Activated CD4-positive, CD25-positive, alpha-beta regulatory T cell (primary cell): ENCODE measurements at places on chromosomes 5 and 9.

DNA sequence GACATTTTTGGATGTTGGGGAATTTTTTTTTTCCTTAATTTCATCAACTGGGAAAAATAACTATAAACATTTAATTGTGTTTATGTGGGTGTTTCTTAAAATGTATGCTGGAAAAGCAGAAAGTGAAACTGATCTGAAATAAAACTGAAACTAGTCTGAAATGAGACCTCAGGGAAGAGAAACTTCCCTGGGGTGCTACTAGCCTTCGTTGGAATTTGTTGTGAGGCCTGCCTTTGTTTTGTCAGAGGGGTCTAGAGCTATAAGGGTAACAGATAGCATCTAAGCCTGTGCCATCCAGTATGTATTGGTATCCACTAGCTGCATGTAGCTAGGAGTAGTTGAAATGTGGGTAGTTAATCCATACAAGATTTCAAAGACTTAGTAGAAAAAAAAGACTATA lies 10.4 kb downstream of the ZNF618 start:
- DNase-seq: no peak

- DNase-seq: no peak
Observed at GRCh38 chr5:173789031-173789920, 98.9 kb upstream of the CPEB4 start.

- DNase-seq: no peak
Observed at GRCh38 chr5:174616036-174616435, 108.3 kb upstream of the MSX2 start.

- DNase-seq: no peak
Observed at GRCh38 chr5:9456435-9457042, 89.3 kb downstream of the SEMA5A start.

DNA sequence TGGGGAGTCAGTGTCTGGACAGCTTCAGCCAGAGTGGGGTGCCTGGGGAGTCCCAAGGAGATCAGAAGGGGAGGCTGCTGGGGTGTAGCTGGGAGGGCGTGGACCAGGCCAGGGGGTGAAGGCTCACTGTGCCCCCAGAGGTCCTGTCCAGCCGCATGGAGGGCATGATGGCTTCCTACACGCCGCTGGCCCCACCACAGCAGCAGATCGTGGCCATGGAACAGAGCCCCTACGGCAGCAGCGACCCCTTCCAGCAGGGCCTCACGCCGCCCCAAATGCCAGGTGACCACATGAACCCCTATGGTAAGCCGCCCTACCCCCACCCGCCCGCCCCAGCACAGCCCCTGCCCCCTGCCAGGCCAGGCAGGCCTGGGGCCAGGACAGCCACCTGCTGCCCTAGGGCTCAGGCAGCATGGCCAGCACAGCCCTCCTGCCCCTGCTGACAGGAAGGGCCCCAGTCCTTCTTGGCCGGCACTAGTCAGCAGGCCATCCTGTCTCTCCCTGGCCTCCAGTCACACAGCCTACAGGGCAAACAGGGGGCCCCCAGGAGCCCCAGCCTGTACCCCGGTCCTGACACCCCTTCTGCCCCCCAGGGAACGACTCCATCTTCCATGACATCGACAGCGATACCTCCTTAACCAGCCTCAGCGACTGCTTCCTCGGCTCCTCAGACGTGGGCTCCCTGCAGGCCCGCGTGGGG lies 82.1 kb downstream of the LMX1B start:
- no peak for DNase-seq

DNA sequence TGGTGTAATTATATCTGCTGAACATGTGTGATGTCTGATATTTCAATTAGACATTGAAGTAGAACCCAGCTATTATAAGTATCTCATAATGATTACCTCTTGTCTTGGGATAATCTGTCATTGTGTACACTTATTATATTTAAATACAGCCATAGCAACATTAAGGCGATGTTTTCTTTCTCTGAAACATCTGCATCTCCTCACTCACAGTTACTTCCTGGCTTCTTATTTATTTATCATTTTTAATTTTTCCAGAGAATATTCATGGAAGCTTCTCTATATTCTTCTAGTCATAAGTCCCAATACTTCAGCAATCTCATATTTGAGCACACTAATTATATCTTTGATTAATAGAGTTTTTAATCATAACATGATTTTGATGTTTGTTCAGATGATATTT lies 103.8 kb upstream of the FBN2 start:
- no peak for DNase-seq

GRCh38 chr9:68545033-68545705 lies 4.5 kb upstream of the TMEM252 start:
- DNase-seq: no peak

- no peak for DNase-seq
Observed at GRCh38 chr5:173839117-173839713, 48.9 kb upstream of the CPEB4 start.

GRCh38 chr5:83538786-83539462 lies 67.4 kb downstream of the VCAN start:
- DNase-seq: no peak
